ENCODE measurements at places on chromosomes 12 and 14.

DNA sequence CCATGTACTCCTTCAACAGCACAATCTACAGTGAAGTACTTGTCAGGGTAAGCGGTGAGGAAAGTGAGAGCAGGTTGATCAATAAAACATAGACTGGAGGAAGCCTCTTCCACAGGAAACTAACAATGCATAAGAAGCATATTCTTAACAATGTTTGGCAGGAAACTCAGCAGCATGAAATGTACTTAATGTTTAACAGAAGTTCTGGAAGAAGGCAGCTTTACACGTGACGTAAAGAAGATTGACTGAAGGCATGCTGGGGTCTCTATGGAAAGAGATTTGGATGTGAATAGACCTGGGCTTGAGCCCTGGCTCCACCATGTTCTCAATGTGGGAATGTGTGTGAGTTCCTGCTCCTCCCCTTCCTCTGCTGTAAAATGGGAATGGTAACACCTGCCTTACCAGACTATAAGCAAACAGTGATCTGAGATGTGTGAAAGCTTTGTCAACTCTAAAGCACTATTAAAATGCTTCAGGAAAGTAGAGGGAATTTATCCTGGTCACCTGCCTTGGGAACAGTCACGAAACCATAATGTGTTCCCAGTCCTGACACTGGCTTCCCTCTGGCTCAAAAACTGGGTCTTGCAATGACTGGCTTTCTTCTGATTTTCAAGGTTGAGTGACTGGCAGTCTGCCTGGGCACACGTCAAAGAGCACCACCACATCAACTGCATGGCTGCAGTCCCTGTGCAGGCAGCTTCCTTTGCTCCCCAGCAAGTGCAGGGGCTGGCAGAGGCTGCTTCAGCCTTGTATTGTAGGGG, 384.6 kb downstream of the APAF1 start:
- no peak for DNase-seq

DNA sequence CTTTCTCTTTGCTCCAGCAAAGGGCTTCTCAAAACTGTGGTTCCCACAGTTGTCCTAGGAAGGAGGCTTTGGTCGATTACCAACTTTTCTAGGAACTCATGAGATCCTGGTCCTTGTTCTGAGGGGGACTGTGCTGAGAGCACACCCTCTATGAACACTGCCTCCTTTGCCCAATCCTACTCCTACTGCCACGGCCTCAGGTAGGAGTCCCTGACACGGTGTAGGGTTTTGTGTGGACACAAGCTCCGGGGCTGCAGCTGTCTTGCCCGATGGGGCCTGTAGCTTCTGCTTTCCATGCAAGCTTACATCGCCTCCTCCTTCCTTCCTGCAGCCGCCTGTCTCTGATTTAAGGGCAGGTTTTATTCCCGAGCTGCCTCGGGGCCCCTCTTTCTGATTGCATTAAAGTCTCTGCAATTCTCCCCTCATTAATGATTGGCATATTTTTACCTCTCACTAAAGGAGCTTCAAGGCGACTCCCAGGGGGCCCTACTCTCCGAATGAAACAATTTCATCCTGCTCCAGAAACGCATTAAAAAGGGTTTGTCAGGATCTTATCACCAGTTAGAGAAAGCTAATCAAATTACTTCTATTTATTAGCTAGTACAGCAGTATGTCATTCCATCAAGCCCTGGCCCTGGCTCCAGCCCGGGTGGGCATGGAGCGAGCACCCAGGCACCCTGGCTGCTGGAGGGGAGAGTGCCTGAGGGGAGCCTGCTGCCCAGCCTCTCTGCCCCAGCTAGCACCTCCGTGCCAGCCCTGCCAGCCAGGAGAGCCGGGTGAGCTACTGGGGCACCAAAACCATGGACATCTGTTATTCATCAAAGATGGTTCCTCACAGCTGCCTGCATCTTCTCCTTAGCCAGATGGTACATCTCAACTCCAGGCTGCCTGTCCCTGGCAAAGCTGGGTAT, 38.0 kb upstream of the ESRRB start:
- DNase-seq: no peak

DNA sequence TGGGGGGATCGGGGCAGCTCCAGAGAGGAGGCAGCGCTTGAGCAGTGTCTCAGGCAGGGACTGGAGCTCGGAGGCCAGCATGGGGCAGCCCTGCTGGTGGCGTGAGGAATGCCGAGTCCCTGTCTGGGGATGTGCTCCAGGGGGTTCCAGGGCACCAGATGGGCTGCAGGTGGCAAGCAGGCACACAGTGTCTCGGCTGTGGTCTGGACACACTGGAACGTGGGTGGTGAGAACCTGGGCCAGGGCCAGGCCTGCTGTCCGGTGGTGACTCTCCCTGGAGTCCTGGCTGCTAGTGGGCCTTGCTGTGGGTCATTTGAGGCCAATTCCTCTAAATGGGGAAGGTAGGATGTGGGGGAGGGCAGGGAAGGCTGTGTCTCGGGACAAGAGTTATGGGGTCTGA, 199.4 kb upstream of the RTL1 start:
- DNase-seq: no peak

DNA sequence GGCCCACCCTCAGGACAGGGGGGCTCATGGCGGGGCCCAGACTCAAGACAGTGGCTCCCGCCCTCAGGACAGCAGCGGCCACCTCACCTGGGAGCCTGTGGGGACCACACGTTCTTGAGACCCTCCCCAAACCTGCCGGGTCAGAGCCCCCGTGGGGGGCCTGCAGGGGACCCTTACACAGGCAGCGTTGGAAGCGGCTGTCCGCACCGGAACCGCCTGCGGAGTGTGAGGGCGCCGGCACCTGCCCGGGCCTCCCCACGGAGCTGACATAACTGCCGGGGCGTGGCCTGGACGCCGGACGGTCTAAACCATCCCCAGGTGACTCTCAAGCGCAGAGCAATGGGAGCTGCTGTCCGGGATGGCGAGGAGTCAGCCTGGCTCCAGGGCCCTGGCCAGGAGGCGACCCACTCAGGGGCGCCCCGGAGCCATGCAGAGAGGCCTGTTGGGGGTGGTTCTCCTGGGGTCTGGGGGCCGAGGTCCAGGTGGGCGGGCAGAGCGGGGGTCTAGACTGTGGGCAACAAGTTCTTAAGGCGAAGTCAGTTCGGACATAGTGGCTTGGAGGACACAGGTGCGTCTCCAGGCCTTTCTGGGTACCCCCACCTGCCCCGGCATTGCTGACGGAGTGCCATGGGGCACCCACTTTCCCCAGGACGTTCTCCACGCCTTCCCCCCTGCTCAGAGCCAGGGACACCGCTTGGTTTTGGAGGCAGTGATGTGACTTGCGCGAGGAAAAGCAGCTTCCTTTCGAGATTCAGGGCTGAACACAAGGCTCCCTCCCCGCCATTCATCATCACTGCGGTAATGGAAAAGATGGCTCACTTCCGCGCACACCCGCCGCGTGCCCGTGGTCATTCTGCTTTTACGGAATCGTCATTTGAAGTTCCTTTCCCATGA, 23.2 kb downstream of the GALNT9 start:
- no peak for DNase-seq

DNA sequence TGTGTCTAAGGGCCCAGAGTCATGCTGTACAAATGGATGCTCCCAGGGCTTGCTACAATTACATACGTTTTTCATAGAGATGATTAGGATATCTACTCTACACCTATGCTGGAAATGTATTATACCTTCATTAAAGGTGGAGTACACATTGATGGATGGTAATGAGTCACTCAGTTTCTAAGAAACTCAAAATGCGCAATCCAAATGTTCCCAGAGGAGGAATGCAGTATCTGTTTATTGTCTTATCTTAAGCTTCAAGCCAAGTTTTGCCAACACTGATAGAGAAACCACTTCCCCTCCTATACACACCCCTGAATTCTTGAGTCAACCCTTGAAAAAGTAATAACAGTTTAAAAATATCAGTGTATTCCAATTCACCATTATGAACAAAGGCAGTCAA, 266.6 kb upstream of the FAR2 start:
- DNase-seq: no peak

GRCh38 chr12:28108599-28108998, 81.7 kb upstream of the CCDC91 start:
- no peak for DNase-seq

GRCh38 chr12:47349137-47350061, 269.6 kb upstream of the AMIGO2 start:
- no peak for DNase-seq

DNA sequence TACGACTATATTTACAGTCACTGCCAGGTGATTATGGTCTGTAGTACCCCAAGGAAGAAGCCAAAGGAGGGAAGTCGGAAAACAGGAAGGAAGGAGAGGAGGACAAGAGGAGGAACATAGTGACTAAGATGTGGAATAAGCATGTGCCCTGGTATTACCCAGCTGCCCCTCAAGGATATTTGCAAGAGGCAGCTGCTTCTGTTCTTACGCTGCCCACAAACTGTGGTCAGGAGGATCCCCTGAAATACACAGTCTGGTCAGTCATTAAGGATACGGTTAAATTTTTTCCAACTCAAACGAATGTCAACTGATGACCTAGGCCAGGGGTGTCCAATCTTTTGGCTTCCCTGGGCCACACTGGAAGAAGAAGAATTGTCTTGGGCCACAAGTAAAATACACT, 126.5 kb downstream of the CMAS start:
- DNase-seq: no peak

GRCh38 chr14:22766457-22767322, at the start of gene OXA1L:
OXA1L (plus strand) TSS chr14:22766688; CDS start chr14:22766702, 14 bp downstream.
- peak; percentile 85 for DNase-seq

DNA sequence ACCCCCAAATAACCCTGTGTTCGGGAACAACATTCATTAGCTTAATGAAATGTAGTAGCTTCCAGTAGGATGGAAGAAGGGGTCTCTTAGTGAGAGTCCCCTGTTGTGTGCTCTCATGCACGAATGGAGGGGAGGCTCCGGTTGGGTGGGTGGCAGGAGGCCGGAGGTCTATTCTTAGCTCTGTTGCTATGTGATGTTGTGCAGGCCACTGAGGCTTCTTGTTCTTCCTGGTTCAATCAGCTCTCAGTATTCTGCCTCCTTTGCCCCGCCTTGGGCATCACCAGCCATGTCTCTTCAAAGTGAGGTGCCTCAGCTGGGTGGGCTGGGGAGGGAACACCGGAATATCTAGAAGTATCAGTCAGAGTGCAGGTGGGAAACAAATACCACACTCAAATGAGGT, 50.8 kb downstream of the KCNA1 start:
- no peak for DNase-seq

DNA sequence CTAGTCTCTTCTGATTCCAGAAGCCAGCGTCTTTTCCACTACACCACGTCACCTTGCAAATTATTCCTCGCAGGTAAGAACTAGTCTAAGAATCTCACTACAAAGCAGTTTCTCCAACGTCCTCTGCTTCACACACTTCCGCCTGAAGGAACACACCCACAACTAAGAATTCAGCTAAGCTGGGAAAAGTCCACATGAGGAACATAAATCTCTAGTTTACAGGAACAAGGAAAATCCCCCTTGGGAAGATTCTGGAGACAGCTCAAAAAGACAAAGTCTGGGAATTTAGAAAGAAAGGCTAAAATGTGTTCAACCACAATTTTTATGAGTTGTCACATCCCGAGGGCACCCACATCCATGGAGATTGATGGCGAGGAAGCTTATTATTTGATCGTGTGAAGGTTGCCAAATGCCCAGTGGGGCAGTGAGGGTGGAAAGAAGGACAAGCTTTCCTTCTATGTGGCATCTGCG, 780.2 kb upstream of the TBX3 start:
- no peak for DNase-seq

DNA sequence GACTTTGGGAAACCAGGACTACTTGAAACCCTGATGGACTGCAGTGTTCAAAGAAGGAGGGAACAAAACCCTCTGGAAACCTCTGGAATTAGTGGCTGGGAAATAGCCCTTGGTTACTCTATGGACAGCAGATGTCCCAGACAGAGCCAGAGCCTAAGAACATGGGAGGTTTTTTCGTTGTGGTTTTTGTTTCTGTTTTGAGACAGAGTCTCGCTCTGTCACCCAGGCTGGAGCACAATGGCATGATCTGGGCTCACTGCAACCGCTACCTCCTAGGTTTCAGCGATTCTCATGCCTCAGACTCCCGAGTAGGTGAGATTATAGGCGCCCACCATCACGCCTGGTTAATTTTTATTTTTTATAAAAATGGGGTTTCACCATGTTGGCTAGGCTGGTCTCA, 1378.7 kb downstream of the AACS start:
- no peak for DNase-seq

- DNase-seq: no peak
These were observed 33.8 kb downstream of the ZFHX2 start for GRCh38 chr14:23517650-23518326.

GRCh38 chr12:101829639-101830366, 956 bp downstream of the GNPTAB start:
- no peak for DNase-seq

DNA sequence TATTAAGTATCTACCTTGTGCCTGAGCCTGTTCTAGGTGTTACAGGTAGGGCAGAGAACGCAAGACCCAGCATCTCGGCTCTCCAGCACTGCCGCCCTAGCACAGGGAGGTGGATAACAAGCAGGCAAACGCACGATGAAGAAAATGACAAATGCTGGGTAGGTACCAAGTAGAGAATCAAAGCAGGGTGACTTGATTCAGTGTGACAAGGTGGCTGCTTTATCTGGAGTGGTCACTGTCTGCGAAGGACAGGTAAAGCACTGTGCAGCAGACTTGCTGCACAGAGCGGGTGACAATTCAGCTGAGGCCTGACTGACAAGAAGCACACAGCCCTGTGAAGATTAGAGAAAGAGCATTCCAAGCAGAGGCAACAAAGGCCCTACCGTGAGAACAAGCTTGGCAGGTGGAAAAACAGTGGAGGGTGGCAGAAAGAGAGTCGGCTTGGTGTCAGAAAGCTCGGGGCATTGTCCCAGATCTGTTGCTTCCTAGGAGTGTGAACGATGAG, 12.9 kb downstream of the PRKCH start:
- DNase-seq: no peak

DNA sequence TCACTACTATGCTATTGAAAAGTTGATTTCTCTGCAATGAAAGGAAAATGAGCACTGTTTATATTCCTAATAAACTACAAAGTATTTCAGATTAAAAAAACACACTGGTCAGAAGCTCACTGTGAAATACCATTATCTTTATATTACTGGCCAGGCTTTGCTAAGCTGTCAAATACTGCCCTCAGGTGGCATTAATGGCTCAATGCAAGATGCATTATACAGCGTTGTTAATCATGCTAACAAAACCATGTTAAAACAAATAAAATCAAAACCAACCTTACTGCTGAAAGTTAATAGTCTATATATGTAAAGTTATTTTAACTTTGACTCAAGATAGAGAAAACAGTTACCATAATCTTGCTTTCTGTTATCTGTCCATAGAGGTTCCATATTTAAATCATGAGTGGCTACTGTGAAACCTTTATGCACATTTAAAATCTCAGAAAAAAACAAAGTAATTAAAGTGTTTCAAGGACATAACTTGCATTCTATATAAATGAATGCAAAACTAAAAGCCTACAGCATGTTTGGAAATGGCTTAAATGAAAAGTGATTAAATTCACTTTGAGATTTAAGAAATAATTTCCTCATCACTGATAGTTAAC, 121.7 kb downstream of the RALGAPA1 start:
- DNase-seq: no peak

- DNase-seq: no peak
These were observed 217.3 kb upstream of the EEA1 start for GRCh38 chr12:93146263-93146939.

DNA sequence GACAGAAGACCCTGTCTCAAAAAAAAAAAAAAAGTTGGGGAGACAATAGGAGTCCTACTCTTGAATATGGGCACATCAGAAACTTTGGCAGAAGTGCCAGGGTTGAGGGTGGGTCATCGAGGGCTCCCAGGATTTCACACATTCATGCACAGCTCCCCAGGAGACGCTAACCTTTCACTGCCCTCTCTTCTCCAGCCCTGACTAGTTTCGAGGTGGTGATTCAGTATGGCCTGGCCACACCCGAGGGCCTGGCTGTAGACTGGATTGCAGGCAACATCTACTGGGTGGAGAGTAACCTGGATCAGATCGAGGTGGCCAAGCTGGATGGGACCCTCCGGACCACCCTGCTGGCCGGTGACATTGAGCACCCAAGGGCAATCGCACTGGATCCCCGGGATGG, 29.4 kb upstream of the LRP1-AS start:
- no peak for DNase-seq

All from stimulated activated CD8-positive, alpha-beta memory T cell treated with anti-CD3 and anti-CD28 coated beads, Interleukin-7, amount 100 ng/mL, for 24 hours (primary cell).